Daoy (cell line): ENCODE measurements at places on chromosomes 11 and 22. TPM values are rescaled to one million over a fixed set of nuclear protein-coding genes. Genes with fewer than 3 reads are reported as not detected.
A peak's percentile ranks its signal among the peaks of the same experiment; 100 is the strongest.

GRCh38 chr11:121667836-121668235, 215.1 kb upstream of the SORL1-AS1 start:
- DNase-seq: no peak

- no peak for DNase-seq
These were observed 37.3 kb downstream of the PAMR1 start for GRCh38 chr11:35488117-35488516.

DNA sequence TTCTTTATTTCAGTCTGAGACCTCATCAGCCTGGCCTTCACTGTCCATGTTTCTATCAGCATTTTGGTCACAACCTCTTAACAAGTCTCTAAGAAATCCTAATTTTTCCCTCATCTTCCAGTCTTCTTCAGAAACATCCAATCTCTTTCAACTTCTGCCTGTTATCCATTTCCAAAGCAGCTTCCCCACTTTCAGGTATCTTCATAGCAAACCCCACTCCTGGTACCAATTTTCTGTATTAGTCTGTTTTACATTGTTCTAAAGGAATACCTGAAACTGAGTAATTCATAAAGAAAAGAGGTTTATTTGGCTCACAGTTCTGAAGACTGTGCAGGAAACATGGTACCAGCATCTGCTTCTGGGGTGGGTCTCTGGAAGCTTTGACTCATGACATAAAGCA, 8.1 kb upstream of the OR6X1 start:
- DNase-seq: no peak

- DNase-seq: no peak
These were observed 1054.4 kb downstream of the TBC1D22A start for GRCh38 chr22:47816863-47817210.

- DNase-seq: no peak
These were observed 916.8 kb downstream of the METTL15 start for GRCh38 chr11:29025001-29025400.

- DNase-seq: peak; percentile 36
These were observed 4.4 kb downstream of the ARRB1 start for GRCh38 chr11:75346912-75347647.

GRCh38 chr11:253160-253885, 16.5 kb downstream of the PSMD13 start:
- no peak for DNase-seq

GRCh38 chr11:94315664-94316063, 11.3 kb downstream of the IZUMO1R start:
- no peak for DNase-seq

DNA sequence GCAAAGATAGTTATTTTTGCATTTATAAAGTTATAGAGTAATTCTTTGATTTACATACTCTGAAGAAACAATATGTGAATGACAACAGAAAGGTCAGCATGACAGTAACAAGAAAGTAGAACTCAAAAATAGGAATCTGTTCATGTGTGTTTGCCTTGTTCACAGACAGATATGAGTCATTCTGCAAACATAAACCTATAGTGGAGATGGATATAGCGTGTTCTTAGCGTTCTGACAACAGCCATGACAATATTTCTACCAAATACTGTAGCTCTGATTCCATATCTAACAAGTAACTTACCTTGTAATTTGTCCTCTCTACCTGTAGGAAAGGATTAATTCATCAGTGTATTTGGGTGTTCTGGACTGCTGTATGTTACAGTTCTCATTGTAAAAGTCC, 208.5 kb upstream of the MTMR2 start:
- no peak for DNase-seq

DNA sequence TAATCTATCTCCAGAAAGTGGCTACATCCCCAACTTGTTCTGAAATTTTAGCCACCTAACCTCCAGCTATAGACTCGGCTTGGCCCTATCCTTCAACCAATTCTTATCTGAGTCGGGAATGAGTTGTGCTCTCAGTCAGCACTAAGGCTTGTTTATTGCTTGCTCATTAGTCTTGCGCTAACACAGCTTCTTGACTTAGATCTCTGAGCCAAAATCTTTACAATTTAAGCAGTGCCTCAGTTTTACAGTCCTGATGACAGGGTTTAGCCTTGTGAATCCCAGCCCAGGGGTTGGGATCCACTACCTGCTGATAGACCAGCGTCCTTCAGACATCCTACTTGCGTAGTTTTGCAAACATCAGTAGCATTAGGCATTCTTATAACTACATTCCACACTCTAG, 144.6 kb downstream of the NOX4 start:
- no peak for DNase-seq

DNA sequence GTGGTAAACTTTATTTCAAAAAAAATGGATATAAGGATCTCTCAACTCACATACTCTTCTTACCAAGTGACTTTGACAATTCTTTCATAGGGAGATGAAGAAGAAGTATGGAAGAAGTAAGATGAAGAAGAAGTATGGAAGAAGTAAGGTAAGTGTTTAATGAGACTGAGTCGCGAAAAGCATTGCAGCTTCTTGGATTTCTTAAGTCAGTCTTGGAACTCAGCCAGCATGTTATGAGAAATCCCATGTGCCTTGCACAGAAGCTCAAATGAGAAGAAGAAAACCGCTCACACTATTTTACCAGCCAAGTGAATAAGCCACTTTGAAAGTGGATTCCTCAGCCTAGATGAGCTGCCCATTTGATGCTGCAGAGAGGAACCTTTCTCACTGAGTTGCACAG, 332.0 kb upstream of the CCDC179 start:
- no peak for DNase-seq

DNA sequence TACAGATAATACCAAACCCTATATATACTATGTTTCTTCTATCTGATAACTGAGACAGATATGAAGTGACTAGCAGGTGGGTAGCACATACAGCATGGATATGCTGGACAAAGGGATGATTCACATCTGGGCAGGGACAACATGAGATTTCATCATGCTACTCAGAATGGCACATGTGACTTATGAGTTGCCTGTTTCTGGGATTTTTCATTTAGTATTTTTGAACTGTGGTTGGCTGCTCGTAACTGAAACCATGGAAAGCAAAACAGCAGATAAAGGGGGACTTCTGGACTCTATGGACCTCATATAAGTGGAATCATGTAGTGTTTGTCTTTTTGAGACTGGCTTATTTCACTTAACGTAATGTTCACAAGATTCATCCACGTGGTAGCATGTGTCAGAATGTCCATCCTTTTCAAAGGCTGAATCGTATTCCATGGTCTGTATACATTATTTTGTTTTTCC, 883.0 kb downstream of the TBC1D22A start:
- DNase-seq: peak; percentile 63

- DNase-seq: peak; percentile 1
These were observed 774 bp upstream of the MRGPRG start for GRCh38 chr11:3219281-3219892.

The ANKK1 gene
- 0.06 TPM in 1 of 2 replicates, not detected in the other for total RNA-seq

The POLDIP3 gene
- total RNA-seq: 29.3 and 39.9 TPM in 2 replicates

The OAF gene
- total RNA-seq: 57.1 and 62.2 TPM in 2 replicates

The PTGDR2 gene
- 0.06 TPM in 1 of 2 replicates, not detected in the other for total RNA-seq

The YWHAH gene
- 195 and 222 TPM in 2 replicates for total RNA-seq

The OR2D2 gene
- total RNA-seq: not detected in 2 replicates

The ARVCF gene
- 3.4 and 6.2 TPM in 2 replicates for total RNA-seq
